ENCODE measurements at places on chromosomes 3 and 15.

- peak; percentile 62 for DNase-seq
Observed at GRCh38 chr3:172040981-172041963, 1.9 kb downstream of the FNDC3B start.

GRCh38 chr3:177615015-177615414 lies 417.7 kb upstream of the TBL1XR1 start:
- peak; percentile 98 for DNase-seq

- peak; percentile 49 for DNase-seq
Observed at GRCh38 chr15:40439960-40440742, 602 bp upstream of the BAHD1 start.

DNA sequence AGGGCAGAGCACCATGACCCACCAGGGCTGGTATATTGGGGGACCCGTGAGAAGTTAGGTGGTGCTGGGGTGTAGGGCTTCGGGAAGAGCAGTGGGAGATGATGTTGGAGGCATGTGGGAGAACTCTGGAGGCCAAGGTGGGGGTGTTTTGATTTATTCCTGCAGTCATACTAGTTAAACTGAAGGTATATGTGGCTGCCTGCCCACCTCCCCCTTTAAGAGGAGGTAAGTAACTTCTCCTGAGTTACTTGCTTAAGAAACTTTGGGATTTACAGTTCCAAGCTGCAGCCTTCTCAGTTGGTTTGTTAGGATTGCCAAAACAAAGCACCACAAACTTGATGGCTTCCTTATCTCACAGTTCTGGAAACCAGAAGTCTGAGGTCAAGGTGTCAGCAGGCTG lies 73.1 kb upstream of the AGBL1 start:
- no peak for DNase-seq

DNA sequence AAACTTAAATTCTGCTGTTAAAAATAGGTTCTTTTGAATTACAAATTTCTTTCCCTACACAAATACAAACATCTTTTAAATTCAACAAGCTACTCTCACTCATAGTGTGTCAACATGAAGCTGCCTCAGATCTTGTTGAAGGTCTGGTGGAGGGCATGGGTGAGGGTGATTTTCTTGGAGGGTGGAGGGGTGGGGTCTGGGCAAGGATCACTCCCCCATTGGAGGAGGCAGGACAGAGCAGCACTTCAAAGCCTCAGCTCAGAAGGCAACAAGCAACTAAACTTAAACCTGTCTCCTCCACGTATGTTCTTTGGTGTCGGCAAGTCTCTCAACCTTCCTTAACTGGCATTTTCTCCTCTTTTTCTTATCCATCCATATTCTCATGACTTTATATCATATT lies 730.9 kb downstream of the NR2F2 start:
- DNase-seq, result no peak

DNA sequence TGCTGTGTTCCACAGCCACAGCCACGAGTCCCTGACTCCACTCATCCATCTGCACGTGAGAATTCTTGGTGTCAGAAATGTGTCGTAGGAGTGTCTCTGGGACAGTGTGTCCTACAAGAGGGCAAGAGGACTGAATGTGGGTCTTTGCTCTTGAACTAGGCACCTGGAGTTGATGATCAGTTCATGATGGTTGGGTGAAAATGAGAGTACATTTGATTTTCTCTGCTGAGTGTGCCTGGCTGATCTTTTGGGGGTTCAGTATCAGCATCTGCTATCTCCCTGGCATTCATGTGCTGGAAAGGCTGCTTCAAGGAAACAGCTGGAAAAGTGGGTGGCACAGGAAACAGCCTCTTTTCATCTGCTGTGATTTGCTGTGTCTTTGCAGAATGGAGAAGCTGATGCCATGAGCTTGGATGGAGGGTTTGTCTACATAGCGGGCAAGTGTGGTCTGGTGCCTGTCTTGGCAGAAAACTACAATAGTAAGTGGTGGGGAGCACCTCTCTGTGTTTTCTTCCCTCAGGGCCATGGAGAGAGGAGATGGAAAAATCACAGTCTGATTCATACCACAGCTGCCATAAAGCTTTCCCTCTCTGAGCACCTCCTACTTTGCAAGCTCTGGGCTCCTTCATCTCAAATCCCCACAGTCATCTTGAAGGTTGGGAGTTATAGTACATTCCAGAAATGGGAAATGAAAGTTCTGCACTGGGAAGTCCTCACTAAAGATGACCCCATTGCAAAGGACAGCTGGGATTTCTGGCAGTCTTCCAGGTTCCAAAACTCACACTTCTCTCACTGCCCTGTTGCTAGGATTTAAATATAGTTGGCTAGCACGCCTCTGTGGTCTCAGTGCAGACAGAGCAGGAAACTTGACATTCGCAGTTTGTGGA lies 17.8 kb downstream of the TF start:
- peak; percentile 16 for DNase-seq

GRCh38 chr3:88460369-88460768 lies 310.6 kb downstream of the C3orf38 start:
- DNase-seq, result no peak

DNA sequence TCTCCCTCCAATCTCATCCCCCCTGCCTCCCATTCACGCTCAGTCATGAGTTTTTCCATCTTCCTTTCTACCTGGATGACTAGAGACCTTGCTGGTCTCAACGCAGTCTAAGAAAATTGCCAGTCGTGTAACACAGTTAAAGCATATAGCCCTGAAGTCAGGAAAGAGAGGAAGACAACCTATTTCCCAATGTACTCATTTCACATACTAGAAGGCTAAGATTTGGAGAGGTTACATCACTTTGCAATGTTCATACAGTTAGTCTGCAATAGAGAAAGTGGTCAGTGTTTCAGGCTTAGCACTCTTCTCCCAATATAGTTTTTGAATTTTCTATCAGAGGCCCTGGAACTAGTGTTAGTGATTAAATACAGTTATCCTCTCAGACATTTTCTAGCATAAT lies 278.6 kb downstream of the EDEM1 start:
- DNase-seq, result no peak

- no peak for DNase-seq
Observed at GRCh38 chr15:76299786-76300185, 11.5 kb downstream of the ETFA start.

- peak; percentile 44 for DNase-seq
Observed at GRCh38 chr3:130658678-130659077, 88.0 kb downstream of the PIK3R4 start.

GRCh38 chr3:54366839-54367238 lies 244.5 kb downstream of the CACNA2D3 start:
- DNase-seq, result no peak

- no peak for DNase-seq
Observed at GRCh38 chr3:101845425-101845824, 3.9 kb upstream of the NFKBIZ start.

GRCh38 chr3:11373654-11374053 lies 101.5 kb downstream of the ATG7 start:
- DNase-seq, result no peak

DNA sequence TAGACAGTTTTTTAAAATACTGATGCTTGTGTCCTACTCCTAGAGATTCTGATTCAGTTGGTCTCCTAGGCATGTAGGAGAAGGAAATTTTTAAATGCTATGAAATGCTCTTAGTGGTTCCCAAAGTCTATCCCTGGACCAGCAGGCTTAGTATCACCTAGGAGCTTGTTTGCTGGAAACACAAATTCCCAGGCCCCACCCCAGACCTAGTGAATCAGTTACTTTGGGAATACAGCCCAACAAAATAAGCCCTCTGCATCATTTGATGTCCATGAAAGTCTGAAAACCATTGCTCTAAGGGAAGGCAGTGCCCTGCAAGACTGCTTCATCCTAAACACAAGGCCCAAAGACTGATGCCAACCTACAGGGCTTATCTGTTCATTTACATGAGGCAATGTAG lies 36.3 kb downstream of the CCNL1 start:
- DNase-seq, result no peak

- DNase-seq, result peak; percentile 64
Observed at GRCh38 chr3:141278196-141279076, 46.8 kb downstream of the PXYLP1 start.

DNA sequence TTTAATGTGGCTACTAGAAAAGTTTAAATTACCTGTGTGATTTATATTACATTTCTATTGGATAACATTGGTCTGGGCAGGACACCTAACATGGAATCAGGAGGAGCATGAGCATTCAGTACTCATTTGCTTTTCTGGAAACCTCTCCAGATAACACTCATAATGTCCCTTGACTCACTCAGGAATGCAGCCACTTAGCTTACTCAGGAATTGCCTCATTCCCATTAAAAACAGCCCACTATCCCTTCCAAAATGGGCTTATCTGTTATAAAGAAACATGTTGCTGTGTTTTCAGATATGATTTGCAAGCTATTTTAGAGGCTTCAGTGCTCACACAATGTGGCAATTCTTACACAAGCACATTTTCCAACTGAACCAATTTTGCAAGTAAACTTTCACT lies 17.1 kb downstream of the GBE1 start:
- DNase-seq, result peak; percentile 98

GRCh38 chr3:48387634-48388033 lies 15.6 kb downstream of the FBXW12 start:
- peak; percentile 10 for DNase-seq

DNA sequence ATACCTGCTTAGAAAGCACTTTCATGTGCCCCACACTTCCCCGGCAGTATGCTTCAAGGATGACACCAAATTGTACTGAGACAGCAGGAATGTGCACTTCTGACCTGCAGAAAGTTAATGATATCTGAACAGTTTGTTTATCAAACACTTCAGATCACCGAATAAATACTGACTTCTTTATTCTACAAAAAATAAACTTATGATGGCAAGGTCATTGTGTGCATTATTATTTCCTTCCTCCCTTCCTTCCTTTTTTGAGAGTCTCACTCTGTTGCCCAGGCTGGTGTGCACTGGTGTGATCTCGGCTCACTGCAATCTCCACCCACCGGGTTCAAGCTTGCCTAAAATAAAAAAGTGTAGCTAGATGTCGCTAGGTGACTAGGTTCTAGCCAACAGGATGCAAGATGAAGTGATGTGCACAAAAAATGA lies 80.3 kb downstream of the FAIM start:
- no peak for DNase-seq

DNA sequence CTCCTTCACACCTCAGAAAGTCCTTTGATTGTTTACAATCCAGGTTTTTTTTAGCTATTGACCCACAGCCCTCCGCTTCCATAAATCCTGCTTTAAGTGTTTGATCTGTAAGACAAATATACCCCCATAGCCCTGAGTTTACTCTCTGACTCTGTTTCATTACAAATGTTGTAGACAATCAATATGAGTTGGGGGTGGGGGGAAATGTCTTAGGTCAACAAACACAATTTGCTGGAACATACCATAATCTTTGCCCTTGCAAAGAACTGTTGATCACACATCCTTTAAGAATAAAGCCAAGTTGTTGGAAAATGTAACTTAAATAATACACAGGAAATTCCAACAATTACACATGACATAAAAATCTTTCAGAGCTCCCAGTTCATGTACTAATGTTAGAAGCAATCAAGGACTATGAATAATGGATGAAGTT lies 301.8 kb upstream of the SEMA6D start:
- no peak for DNase-seq

- no peak for DNase-seq
Observed at GRCh38 chr3:157789162-157789561, 285.9 kb upstream of the VEPH1 start.

GRCh38 chr3:153171256-153171655 lies 9.2 kb downstream of the RAP2B start:
- no peak for DNase-seq

Measured in fibroblast of villous mesenchyme (primary cell).